ENCODE measurements at places on chromosomes 6 and 20.

DNA sequence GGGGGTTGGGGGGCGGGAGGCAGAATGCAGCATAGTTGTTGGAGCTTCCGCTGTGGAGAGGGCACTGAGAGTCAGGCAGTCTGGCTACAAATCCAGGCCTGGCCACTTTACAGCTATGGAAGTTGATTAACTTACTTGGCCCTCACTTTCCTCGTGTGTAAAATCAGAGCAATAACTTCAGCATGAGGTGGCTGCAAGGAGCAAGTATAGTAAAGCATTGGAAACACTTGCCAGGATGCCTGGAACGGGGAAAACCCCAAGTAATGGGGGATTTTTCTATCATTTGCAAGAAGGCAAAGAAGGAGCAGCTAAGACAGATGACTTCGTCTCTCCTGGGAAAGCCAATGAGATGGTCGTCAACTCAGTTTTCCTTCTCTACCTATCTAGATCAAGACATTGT, 35.8 kb downstream of the AGPAT4 start:
- DNase-seq: no peak

DNA sequence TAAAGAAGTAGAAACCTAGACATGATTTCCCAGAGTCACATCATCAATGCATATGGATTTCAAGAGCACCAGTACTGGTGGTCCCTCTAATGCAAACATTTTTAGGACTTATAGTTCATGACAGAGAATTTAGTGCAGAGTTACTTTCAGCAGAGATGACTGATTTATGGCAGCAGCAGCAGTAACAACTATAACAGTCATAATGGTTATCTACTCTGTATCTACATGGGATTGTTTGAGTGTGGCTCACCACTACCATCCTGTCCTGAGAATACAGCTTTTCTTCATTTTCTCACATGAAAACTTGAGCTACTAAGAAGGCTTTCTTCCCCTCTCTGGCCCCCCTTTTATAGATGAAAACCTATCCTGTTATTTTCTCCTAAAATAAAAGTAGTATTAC, 128.5 kb upstream of the ENPP5 start:
- DNase-seq: no peak

GRCh38 chr6:113888493-113888892, 31.3 kb downstream of the MARCKS start:
- no peak for DNase-seq

- DNase-seq: no peak
Measured at GRCh38 chr6:15403094-15403755, 157.4 kb downstream of the JARID2 start.

DNA sequence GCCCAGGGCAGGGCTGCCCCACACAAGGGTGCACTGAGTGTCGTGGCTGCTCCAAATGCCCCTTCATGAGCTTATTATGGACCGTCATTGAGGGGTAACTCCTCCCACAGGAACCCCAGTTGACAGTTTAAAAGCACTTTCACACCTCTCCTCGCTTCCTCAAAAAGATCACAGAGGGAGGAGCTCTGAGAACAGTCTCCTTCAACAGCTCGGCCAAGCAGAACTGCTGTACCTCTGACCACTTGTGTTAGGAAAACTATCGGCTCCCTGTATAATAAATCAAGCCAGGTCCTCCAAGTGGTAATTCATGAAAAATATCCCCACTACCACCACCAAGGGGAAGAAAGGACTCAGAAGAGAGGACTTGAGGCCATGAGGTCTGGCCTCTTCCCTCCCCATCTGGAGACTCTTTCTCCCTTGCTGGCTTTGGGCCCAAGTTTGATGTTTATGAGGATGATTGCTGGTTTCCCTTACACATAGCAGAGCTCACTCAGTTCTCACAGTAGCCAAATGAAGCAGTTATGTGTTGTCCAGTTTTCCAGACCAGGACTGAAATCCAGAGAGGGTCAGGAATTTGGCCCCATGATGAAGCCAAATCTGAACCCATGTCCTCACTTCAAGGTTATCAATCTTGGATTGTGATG, 8.7 kb downstream of the SNX21 start:
- no peak for DNase-seq

DNA sequence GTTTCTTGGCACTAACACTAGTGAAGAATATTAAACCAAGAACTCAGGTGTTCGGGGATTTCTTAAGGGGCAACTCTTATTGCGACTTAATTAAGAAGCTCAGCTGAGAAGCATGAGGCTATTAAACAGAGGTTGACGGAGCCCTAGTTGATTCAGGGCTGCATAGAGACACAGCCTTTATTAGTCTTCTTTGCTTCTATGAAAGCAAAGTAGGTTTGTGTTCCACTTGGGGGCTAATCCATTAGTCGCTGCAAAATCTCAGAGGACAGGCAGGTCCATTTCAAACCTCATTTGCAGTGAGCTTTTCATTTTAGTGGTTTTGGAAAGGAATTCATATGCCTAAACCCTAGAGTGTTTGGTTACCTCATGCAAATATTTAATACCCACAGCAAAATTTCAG, 506.6 kb upstream of the SULF2 start:
- DNase-seq: no peak

DNA sequence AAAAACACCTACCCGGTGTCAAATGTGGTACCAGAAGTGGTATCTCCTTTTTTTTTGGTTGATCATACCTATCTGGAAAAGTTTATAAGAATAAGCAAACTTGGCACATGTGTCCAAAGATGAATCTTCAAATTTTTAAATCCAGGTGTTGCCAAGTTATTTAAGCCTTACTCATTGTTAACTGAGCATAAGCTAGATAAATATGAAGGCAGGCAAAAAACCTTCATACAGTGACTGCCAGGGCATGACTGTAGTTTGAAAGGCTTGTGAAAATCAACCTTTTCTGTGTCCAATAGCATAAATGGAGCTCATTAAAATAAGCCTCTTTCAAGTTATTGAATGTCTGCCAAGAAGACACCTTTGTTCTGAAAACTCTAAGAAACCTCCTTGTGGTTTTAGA, 699.2 kb downstream of the DOK5 start:
- no peak for DNase-seq

GRCh38 chr6:150302520-150303176, 66.2 kb upstream of the IYD start:
- no peak for DNase-seq

- DNase-seq: no peak
Measured at GRCh38 chr6:29734046-29735018, 11.1 kb downstream of the HLA-F start.

GRCh38 chr6:157493576-157493975, 112.6 kb downstream of the ZDHHC14 start:
- DNase-seq: no peak

DNA sequence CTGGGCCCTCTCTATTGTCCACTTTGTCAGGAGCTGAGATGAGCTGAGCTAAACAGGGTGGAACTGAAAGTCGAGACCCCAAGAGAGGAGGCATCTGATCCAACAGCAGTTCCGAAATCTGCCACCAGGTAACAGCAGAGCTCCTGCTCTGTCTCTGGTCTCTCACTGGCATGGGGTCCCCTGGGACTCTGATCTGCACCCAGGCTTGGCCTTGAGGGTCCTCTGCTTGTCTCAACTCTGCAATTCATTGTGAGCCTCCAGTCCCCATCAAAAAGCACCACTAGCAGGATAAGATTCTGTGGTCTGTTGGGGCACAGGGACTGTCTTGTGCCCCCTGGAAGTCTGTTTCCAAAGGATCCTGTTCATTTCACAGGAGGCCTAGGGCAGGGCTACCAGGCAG, 62.5 kb upstream of the TOP1 start:
- DNase-seq: no peak

DNA sequence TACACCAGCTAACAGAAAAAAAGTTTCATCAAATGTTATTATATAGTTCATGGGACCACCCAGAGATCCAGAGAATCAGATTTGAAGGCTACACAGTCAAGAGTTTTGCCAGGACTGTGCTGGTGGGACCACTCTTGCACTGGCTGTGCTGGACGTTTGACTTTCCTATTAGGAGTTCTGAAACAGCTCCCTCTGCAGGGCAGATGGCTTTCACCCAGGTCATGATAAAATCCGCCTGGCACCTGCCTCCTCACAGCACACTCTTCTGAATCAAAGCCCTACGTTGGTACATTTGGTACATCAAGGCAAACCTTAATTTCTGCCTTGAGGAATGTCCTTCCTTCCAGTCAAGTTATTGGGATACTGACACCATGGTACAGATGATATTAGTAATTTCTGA, 302.1 kb downstream of the ZNF217 start:
- no peak for DNase-seq

GRCh38 chr6:130838951-130839350, 11.7 kb downstream of the SMLR1 start:
- no peak for DNase-seq

DNA sequence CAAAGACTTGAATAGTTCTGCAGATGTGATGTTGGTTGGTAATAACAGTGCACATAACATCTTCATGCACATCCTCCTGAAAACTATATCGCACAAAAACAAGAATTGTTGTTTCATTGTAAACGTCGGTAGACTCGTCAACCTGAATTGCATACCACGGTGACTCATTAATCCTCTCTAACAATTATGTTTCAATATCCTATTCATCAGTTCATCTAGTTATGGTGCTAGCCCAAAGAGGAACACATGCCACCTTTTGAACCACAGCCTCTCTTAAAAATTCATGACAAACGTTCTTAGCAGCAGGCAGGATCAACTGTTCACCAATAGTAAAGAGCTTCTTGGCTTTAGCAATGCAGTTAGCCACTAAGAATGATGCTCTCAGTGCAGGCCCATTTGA, 25.0 kb downstream of the CRYBG1 start:
- no peak for DNase-seq

DNA sequence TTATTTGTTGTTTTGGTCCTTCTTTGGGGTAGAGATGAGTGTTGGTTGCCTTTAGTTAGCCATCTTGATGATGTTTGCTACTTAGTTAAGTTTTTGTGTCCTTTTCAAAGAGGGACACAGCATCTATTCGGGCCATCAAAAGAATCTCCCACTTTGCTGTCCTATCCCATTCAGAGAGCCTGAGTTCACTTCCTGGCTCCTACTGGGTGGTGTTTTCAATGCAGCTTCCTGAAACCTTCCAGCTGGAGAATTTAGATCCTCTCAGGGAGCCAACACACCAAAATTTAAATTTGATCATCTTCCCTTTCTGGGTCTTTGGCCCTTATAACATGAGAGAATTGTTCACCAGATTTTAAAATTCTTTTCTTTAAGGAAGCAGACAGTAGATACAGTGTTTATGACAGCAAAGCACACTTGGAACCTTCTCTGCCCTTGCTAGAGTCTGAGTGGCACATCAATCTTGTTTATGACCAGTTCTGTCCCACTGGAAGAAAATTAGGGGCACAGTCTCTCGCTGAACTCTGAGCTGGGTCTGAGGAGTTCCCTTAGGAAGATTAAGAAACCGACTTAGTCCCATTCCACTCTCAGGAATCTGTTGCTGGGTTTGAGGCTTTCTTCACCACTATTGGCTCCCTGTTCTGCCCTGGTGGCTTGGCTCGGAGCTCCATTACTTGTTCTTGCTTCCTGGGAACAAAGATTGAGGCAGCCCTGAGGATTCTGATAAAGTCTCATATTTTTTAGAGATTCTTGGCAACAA, 115.5 kb downstream of the CCDC170 start:
- no peak for DNase-seq

DNA sequence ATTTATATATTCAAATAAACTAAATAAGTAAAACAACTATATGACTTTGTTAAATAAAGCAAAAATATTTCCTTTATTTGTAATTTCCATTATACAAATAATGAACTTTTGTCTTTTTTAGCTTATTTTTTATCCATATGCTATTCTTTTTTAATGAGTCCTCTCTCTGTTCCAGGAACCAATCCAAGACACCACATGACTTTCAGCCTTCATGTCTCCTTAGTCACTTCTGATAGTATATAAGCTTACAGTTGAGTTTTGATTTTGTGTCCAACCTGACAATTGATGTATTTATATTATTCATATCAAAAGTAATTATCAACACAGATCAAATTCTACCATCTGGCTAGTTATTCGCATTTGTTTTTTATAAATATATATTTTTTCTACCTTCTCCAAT, 582.3 kb upstream of the GJE1 start:
- no peak for DNase-seq

DNA sequence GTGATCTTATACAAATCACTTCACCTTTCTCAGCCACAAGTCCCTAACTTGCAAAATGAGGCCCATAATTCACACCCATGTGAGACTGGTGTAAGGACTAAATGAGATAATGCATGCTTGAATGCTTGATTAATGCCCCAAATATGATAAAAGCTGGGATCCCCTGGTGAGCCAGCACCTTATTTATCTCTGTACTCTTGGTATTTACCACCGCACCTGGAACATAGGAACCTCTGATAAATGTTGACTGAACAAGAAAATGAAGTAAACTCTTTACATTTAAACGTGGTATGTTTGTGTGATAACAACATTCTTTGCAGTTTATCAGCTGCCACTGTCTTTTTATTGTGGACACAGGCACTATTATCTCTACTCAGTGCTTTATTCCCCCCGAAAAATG, 2.5 kb upstream of the APOBEC2 start:
- DNase-seq: no peak

DNA sequence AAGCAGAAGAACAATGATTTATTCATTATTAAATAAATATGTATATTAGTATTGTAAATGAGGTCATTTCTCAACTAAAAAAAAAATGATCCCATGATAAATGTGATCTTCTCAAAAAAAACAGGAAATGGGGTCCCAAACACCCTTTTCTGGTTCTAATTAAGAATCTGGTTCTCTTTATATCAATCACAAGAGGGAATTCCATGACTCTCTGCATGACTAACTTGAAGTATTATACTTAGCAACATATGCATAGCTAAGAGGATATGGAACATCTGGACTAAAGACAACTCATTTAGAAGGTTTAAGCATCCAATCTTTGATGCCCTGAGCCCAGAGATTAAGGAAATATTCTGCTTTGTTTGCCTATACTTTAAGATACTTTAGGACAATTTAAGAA, 89.7 kb upstream of the EMILIN3 start:
- DNase-seq: no peak

GRCh38 chr20:61527626-61528025, 275.6 kb downstream of the CDH4 start:
- DNase-seq: no peak

- no peak for DNase-seq
Measured at GRCh38 chr6:53523511-53524454, 21.1 kb downstream of the GCLC start.

GRCh38 chr6:45552536-45552935, 174.8 kb upstream of the SUPT3H start:
- DNase-seq: no peak

DNA sequence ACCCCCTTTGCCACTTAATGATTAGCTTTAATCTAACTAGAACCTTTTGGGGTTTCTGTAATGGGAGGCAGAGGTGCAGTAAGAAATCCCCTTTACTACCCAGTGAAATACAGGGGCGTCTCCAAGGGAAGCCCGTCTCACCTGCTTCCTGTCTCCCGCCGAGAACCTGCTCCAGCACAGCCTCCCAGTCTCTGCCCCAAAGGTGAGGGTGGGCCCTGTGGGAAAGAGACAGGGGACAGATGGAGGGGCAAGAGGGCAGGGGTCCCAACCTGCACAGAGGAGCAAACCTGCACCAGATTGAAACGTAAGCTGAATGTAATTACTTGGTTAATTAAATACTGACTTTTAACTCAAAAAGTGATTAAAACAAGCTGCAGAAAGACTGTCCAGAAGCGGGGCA, 474.2 kb upstream of the SULF2 start:
- no peak for DNase-seq

- DNase-seq: no peak
Measured at GRCh38 chr6:57207141-57207540, 15.0 kb downstream of the RAB23 start.

GRCh38 chr6:42306439-42307140, 88.9 kb upstream of the MRPS10 start:
- no peak for DNase-seq

- no peak for DNase-seq
Measured at GRCh38 chr6:18110162-18110561, 12.3 kb downstream of the NHLRC1 start.

- no peak for DNase-seq
Measured at GRCh38 chr6:63023726-63024125, 187.5 kb upstream of the FKBP1C start.
